ENCODE measurements at places on chromosomes 11 and 22. TPM values are rescaled to one million over a fixed set of nuclear protein-coding genes. Genes with fewer than 3 reads are reported as not detected.

The FXYD6 gene
- 23.9 TPM for total RNA-seq

DNA sequence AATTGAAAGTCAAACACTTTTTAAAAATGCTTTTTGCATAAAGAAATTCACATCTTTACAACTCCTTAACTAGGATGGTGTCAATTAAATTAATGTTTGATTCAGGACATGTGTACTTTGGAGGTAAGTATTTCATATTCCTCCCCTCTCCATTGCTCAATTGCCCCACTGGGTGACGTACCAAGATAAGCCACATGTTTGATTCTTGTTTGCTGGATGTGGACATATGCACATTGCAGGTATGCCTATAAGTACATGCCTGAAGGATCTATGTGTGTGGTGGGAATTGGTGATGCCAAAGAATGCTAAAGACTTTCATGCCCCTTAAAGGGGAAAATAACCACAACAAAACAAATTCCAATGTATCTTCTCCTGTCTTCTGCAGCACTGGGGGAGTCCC is 5.8 kb downstream of the CD44 start:
- no peak for DNase-seq

DNA sequence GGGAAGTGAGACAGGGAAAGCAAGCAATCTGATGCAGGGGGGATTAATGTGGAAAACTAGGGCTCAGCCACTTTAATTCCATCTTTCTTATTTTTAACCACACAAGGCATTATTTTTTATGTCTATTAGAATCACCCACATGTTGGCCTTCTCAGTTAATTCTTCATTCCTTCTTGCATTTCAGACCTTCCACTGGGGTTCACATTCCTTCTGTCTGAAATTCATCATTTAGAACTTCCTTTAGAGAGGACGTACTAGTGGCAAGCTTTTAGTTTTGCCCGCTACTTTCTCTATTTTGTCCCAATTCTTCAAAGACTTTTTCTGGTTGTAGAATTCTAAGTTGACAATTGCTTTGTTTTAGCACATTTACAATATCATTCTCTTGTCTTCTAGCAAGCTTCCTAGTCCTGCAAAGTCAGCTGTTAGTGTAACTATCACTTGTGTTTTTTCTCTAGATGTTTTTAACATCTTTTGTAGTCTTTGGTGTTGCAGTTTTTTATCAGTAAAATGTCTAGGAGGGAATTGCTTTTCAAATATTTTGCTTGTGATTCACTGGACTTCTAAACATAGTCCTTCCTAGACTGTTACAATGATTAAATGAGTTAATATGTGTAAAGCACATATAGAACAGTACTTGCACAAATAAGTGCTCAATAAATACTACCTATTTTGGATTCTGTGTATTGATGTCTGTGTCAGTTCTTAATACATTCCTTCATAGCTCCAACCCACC is 5.5 kb upstream of the NNMT start:
- DNase-seq = no peak

- DNase-seq = no peak
Measured at GRCh38 chr11:108926841-108927577, 262.1 kb downstream of the DDX10 start.

DNA sequence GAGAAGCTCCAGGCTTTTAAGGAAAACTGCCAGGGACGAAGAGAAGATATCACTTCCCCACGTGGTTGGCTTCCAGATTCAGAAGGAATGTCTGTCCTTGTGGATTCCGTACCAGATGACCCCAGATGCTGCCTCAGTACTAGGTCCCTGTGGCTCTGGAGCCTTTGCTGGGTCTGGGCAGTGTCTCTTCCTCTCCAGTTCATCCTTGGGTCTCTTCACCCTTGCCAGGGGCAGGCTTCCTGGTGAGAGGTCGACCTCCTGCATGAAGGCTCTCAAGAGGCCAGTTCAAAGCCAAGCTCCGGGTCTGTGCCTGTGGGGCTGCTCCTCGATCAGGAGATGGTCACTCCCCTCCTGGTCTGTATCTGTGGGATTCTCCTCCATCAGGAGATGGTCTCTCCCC is 74.7 kb upstream of the B3GAT1 start:
- no peak for DNase-seq

The CACNA1I gene
- total RNA-seq = 0.52 TPM

The WDR74 gene
- 15.8 TPM for total RNA-seq

DNA sequence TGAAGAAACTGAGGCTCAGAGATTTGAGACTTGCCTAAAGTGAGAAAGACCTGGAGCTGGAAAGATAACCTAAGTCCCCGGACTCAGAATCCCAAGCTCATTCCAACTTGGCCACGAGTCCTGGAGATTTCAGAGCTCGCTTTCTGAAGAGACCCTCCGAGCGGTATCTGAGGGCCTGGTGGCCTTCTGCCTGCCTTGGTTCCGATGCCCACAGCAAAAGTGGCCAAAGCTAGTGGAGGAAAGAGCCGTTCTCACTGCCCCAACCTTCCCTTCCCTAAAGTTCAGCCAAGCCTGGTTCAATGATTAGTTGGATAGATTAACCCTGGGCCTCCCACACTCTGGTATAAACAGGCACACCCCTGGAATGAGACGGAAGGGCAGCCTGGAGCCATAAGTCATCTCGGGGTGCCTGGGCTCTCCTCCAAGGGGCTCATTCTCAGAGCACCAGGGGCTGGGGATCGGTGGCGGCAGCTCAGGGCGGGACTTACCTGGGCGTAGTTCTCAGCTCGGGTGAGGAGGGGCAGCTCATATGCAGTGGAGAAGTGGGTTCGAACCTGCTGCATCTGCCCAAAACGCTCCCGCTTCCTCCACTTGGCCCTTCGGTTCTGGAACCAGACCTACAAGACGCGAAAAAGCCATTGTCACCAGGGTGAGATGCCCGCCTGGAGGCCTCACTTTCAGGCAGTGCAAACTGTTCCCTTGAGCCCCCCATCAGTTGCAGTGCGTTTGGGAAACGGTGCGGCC is 42.8 kb downstream of the ALX4 start:
- no peak for DNase-seq

The TMEM258 gene
- 29.1 TPM for total RNA-seq

- peak; percentile 65 for DNase-seq
Measured at GRCh38 chr11:44036811-44037657, 10.7 kb upstream of the ACCSL start.

DNA sequence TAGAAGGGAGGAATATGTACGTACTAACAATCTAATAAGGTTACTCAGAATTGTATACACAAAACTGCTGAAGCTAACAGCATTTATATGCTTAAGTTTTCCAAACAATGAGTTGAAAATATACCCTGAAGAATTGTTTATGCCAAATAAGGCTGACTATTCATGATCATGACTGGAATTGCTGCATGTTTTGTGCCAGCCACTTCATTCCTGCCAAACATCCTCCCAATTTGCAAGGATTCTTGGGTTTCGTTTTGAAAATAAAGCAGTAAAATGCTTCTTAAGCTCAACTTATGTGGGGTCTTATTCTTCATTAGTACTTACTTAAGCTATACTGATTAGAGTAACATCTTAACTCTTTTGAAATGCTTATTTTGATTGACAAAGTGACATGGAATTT is 149.0 kb downstream of the SPON1 start:
- no peak for DNase-seq

DNA sequence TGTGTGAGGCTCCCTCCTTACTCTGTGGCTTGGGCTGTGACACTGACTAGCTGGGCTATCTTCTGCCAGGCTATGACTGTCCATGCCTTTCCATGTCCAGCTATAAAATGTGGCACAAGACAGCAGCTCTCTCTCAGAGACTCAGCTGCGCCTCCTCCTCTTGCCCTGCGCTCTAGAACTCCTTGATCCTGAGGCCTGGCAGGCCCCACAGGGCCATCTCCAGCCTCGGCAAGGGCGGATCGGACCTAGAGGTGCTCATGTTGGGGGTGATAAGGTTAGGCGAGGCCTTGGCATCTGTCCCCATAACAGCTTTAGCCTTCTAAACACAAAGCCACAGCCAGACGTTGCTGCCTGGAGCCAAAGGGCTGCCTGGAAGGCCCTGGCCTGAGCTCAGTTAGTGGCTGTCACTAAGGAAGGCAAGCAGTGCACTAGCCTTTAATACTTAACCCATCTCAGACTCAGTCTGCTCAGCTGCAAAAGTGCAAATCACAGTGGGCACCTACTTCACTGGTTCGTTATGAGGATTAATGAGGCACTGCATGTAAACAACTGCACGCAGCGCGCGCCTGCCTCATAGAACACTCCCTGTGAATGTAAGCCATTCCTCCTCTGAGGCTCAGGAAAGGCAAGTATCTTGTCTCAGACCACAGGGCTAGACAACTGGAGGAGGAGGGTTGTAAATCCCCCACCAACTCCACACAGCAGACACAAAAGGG is 1.2 kb downstream of the GUCD1 start:
- DNase-seq = peak; percentile 35

DNA sequence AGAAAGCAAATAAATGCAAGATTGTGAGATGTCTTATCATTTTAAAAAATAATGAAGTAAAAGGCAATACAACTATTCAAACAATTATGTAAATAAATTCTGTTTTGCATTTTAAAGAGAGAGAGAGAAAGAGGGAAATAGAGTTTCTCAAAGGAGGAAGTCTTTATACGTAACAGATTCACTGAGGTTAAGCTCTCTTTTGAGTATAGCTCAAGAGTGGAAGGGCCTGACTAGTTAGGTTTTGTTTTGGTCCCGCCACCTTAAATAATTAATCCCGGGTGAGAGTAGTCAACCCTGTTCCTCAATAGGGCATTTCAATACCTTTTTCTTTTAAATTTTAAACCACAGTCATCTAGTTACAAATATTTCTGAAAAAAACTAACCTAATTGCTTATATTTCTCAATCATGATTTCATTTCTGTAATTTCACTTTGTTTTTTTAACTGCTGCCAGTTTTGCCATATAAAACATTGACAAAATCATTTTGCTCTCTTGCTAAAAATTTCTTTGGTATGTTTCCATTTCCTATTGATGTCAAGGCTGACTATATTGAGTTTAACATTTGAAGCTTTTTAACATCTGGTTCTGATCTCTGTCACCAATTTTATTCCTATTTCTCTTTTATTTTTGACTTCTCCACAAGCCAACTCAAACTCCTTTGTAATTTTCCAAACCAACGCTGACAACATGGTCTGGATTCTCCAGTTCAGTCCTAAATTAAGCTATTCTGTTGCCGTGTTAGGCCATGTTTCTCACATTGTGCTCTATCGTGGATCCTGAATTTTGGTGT is 10.3 kb downstream of the OR10D3 start:
- no peak for DNase-seq

DNA sequence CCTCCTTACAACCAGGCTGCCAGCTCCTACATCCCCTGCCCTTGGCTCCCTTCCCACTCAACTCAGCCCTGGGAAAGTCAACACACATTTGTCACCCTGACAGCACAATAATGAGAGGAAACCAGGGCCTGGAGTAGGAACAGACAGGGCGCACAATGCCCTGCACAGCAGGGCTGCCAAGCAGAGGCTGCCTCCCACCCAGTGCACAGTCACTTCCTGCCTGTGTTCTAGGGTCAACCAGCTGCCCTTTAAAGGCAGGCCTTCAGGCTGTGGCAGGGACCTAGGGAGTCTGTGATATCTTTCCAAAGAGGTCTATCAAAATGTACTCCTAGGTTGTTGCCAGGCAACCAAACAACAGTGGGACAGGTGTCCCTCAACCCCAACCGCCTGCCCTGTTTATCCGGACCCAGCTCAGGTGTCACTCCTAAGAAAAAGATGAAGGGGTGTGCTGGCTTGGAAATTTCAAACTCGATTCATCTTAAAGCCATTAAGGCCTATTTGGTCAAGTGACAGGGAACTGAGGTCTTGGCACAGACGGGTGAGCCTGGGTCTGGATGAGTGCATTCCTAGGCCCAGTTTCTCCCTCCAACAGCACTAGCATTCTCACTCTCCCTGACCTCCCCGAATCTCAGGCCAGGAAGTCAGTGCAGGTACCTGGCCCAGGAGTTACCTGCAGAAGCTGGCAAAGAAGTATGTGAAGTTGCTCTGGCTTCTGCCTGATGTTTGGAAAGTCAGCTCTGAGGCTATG is 110.3 kb upstream of the PITPNB start:
- DNase-seq = peak; percentile 91

The XRRA1 gene
- total RNA-seq = 35.3 TPM

DNA sequence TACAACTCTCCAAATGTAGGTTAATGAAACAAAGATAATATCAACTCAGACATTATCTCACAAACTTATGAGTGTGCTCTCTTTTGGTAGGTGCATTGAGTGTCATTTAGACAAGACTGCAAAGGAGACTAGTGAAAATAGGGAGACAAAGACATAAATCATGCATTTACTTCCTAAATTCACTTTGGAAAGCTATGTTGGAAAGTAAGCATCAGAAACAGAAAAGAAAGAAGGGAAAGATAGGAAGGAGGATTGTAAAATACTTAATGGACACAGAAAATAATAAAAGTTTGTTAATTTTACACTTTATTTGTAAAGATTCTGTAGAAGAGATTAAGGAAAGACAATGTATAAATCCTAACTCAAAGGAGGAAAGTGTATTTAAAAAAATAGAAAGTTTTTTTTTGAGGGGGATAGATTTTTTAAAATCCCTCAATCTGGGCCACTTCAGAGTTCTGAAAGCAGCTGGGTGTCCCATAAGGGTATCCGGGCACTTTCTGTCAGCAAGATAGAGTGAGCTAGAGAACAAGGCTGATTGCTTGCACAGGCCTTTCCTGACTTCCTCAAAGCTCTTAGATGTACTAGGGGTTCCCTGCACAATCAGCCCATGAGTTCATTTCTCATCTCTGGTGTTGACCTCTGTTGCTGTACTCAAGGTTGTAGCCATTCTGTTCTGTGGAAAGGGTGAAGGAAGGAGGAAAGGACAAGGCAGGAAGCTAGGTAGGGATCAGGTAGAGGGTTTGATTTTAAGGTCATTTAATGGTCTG is 22.4 kb upstream of the RDX start:
- no peak for DNase-seq

The PARVA gene
- total RNA-seq = 32.0 TPM

GRCh38 chr22:36938886-36939285 is 25.5 kb downstream of the CSF2RB start:
- no peak for DNase-seq

The GVQW3 gene
- total RNA-seq = 16.2 TPM

The SEC14L2 gene
- 3.9 TPM for total RNA-seq

- DNase-seq = no peak
Measured at GRCh38 chr11:120017582-120018150, 120.2 kb downstream of the TRIM29 start.

DNA sequence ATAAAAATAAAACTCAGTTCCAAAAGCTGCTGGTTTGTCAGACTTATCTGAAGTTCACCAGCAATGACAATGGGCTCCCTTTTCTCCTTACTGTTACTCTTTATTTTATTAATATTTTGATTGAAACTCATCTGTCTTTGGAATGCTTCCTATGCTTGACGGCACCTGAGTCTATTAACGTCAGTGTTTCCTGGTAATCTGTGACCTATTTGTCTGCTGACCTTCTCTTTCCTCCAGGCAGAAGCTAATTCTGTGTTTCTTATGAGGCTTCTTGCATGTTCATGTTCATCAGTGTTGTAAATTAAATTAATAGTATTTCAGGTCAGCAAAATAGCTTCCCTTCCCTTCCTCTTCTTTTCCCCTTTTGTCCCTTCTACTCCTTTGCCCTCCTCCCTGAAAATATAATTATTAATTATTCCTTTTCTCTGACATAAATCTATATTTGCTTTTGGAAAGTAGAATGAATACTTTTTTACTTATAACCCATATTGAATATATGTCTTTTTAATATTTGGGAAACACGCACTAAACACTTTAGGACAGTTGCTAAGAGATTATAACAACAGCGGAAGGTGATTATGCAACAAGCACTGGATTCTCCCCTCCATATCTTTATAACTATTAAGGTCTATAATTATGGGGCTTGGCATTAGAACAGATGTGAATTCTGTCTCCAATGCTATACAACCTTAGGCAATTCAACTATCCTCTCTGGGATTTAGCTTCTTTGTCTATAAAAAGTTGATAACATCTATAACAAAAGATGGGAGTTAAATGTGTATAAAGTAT is 32.1 kb upstream of the PCF11 start:
- no peak for DNase-seq

Data from body of pancreas (tissue), 4 donors.